ENCODE measurements at places on chromosomes 1 and 21.
A peak's percentile ranks its signal among the peaks of the same experiment; 100 is the strongest.

DNA sequence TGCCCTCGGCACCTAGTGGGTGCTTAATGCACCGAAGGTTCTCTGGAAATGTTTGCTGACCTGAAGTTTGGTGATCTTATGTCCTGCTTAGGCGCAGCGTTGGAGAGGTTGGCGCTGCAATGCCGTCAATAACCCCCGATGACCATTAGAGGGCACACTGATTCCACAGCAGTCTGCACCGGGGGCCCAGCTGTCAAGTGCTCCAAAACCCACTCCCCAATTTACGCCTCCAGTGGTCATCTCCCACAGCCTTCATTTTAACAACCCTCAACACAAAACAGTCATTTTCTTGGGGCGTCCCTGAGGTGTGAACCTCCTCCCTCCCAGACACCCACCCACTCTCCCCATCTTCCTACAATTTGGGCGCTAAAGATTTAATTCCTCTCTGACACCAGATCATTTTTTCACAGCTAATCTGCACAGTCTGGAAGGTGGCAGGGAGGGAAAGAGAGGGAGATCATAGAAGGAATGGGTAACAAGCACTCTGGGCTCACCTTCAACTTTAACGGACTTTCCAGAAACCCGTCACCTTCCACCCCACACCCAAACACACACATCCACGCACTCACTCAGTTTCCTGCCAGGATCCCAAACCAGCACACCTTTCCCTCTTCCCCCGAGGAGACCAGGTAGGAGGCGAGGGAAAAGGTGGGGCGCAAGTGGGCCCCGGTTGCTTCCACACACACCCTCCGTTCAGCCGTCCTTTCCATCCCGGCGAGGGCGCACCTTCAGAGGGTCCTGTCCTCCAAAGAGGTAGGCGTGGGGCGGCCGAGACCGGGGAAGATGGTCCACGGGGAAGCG lies 570 bp upstream of the NPR1 start:
- DNase-seq = peak; percentile 77

- DNase-seq = no peak
Measured at GRCh38 chr1:170162459-170163246, 16.9 kb downstream of the NTMT2 start.

DNA sequence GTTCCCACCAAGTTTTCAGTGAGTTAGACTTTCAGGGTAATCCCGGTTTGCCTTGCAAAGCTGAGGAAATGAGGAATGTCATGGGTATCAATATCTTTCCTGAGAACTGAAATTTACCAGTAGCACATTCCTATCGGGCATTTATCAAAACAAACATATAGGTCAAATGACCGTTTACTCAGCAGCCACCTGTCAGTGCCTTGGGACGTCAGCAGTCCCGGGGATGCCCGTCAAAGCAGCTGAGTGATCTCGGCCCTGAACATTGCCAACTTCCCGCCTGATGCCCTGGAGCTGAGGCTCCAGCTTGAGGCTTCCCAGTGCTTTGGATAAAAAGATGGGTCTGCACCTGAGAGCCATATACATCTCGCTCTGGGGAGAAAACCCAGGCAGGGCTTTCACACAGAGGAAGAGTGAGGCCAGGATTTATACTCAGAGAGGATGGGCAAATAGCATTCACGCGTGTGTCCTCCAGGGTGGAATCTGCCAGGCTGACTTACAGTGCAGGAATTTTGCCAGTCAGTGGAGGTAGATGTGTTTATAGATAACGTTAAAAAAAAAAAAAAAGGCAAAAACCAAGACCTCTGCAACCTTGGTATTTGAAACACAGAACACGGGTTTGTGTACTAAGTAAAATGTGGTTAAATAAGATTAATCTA lies 435.7 kb upstream of the VAMP3 start:
- no peak for DNase-seq

- peak; percentile 8 for DNase-seq
Measured at GRCh38 chr1:213419401-213420030, 368.5 kb downstream of the RPS6KC1 start.

GRCh38 chr1:43339584-43340232 lies 2.1 kb downstream of the MPL start:
- DNase-seq = no peak

GRCh38 chr1:11839727-11840705 lies 7.6 kb downstream of the NPPA start:
- DNase-seq = no peak

GRCh38 chr21:42047821-42048613 lies 23.1 kb upstream of the UMODL1 start:
- no peak for DNase-seq

GRCh38 chr1:67850611-67851075 lies 17.4 kb upstream of the GNG12 start:
- DNase-seq = peak; percentile 56

GRCh38 chr21:16634515-16634914 lies 878.3 kb upstream of the CXADR start:
- DNase-seq = no peak

GRCh38 chr1:167563579-167564246 lies 10.2 kb upstream of the CREG1 start:
- DNase-seq = peak; percentile 38

DNA sequence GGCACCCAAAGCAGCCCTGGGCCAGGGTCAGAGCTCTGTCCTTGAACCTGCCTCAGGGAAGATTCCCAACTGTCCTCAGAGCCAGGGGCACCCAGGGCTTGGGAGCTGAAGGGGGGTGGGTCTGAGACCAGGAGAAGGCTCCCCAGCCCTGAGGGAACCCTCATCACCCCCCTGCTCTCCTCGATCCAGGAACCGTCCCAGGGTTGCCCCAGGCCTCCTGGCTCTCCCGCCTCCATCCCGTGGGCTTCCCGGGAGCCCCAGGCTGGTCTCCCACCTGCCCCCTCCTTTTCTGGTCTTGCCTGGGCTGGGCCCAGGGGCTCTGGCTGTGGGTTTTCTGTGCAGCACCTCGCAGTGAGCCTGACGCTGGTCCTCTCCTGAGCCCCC lies 6.7 kb upstream of the SAMD11 start:
- no peak for DNase-seq

DNA sequence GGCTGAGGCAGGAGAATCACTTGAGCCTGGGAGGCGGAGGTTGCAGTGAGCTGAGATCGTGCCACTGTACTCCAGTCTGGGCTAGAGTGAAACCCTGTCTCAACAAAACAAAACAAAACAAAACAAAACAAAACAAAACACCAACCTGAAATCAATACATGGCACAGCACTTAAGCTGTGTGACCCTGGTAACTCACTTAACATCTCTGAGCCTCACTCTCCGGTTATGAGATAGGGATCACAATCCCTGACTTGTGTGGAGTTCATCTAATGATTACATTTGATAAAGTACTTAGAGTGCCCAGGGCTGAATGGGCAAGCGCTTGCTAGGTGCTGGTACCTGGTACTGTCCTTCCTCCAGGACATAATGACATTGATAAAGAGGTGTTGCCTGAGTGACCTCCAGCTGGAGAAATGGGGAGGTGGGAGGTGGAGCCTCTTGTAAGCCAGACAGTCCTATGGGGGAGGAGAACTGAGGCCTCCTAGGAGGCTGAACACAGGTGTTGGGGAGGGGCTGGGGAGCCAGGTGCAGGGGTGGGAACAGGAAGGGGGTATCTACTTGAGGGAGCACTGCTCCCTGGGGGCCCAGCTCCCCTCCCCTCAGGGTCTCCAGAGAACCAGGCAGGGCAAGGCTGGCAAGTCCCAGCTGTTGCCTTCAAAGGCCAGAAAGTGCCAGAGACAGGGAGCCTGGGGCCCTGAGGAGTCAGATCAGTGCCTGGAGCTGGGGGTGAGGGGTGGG lies 17.9 kb downstream of the FOXO6 start:
- no peak for DNase-seq

- DNase-seq = no peak
Measured at GRCh38 chr1:217911908-217912307, 280.8 kb downstream of the SPATA17 start.

DNA sequence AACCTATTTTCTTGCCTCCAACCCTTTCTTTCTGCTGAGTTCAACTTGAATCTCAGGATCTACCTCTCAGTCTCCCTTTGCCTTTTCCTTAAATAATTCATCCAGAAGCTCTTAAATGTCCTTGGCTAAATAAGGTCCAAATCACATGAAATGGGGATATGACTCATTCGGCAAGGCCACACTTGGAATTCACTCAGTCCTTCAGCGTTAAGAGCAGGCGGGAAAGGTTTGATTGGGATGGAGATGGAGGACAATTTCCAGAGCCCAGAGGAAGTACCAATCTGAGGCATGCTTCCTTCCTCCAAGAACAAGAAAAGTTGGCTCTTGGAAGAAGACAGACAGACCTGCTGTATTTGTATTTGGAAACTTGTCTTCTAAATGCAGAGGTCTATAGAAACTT lies 128.5 kb downstream of the PROX1 start:
- DNase-seq = no peak

- no peak for DNase-seq
Measured at GRCh38 chr1:178497903-178498478, 1.2 kb upstream of the CLEC20A start.

- peak; percentile 70 for DNase-seq
Measured at GRCh38 chr1:214901718-214902117, 180.8 kb upstream of the KCNK2 start.

DNA sequence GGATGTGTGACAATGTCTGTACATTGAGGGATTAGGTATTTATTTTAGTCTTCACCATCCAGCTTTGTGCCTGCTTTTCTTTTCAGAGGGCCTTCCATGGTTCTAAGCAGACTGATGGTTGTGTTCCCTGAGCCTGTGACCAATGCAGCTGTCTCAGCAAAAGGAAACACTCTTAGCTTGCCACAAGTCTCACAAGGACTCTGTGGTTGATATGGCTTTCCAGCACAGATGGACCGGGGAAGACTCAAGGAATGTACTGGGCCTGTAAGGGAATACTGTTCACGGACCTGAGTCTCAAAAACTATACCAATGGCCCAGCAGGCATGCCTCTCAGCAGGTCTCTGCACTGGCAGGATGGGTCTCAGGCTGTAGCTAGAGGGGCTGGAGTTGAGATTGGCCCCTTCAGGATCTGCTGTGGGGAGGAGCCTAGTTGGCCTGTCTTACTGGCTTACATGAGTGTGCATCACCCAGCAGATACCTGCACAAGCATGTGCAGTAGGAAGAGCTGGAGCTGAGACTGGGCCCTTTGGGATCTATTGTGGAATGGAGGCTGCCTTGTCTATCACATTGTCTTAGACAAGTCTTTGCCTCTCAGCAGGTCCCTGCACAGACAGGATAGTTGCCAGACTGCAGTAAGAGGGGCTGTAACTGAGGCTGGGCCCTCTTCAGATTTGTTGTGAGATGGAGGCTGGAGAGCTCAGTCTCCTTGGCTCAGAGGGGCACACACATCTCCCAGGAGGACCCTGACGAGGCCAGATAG lies 52.0 kb upstream of the PDC start:
- DNase-seq = no peak

DNA sequence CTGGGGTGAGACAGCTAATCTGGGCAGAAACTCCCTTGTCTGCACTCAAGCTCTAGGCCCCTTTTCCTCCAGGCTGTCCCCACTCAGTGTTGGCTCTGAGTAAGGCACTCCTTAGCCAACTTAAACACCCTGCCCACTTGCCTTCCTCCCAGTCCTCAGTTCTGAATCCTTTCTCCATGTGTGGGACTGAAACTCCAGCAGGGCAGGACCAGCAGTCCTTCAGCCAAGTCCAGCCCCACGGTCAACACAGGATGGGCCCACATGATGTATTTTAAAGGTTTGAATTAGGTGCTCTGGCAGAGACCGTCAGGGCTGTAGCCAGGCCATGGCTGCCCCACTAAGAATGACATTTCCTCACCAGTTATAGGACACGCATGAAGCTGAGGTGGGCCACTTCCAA lies 107.8 kb downstream of the EDEM3 start:
- DNase-seq = no peak

GRCh38 chr1:18939398-18940302 lies 16.8 kb downstream of the IFFO2 start:
- no peak for DNase-seq

DNA sequence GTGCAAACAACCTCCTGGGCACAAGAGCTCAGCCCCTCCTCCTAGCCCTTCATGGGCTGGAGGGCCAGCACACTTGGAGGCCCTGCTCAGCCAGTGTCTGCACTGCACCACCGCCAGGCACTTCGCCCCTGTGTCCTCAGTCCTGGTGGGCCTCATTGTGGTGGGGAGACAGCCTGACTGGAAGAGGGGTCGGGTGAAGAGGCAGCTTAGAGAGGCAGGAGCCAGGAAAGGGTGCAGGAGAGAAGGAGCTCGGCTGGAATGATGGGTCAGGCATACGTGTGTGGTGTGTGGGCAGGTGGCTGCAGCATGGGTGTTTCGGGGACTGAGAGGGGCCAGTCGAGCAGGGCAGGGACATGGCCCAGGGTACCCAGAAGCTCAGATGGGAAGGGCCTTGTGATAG lies 4.1 kb downstream of the WNT3A start:
- no peak for DNase-seq

DNA sequence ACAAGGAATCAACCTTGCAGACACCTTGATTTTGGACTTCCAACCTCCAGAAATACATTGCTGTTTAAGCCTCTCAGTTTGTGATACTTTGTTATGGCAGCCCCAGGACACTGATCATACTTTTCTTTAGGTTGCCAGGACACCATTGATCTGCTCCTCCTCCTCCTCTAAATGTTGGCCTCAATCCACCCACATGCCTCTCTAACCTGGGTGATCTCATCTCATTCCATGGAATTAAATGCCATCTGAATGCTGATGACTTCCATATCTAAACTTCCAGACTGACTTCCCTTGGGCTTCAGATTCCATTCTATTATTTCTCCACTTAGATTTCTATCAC lies 7.4 kb upstream of the PPP1R15B start:
- DNase-seq = no peak

GRCh38 chr1:22697980-22698379 lies 12.7 kb upstream of the EPHB2 start:
- DNase-seq = no peak

DNA sequence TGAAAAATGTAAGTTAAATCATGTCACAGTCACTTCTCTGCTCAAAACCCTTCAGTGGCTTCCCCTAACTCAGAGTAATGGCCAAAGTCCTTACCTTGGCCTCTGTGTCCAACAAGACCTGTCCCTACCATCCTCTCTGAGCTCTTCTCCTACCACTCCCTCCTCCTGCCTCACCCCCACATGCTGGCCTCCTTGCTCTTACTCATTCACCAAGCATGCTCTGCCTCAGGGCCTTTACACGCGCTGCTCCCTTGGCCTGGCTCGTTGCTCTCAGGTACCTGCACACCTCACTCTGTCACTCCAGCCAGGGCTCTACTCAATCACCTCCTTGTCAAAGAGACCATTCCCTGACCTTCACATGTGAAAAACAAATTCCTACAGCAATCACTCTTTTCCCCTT lies 54.2 kb downstream of the SEC16B start:
- DNase-seq = no peak

- DNase-seq = no peak
Measured at GRCh38 chr1:161940866-161941591, 82.6 kb downstream of the OLFML2B start.

DNA sequence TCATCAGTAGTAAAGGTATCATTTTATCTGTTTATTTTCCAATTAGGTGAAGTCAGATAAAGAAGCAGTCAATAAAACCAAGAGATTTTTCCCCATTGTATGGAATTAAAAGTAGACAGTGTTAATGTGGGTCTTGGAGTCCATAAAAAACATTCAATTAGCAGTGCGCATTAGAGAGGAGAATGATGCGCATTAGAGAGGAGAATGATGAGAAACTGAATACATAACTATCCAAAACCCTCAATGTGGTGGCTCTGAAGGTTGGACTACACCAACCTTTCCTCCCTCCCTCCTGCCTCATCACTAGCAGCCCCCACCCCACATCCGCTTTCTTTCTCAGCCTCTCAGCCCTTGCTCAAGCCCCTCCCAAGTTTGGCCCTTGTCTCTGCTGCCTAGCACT lies 99.5 kb downstream of the DAB1 start:
- DNase-seq = no peak
